ENCODE measurements at places on chromosomes 6 and 20. TPM values are rescaled to one million over a fixed set of nuclear protein-coding genes. Genes with fewer than 3 reads are reported as not detected.

The AVP gene
- 7.0 TPM for total RNA-seq

The SH3BGRL2 gene
- not detected for total RNA-seq

DNA sequence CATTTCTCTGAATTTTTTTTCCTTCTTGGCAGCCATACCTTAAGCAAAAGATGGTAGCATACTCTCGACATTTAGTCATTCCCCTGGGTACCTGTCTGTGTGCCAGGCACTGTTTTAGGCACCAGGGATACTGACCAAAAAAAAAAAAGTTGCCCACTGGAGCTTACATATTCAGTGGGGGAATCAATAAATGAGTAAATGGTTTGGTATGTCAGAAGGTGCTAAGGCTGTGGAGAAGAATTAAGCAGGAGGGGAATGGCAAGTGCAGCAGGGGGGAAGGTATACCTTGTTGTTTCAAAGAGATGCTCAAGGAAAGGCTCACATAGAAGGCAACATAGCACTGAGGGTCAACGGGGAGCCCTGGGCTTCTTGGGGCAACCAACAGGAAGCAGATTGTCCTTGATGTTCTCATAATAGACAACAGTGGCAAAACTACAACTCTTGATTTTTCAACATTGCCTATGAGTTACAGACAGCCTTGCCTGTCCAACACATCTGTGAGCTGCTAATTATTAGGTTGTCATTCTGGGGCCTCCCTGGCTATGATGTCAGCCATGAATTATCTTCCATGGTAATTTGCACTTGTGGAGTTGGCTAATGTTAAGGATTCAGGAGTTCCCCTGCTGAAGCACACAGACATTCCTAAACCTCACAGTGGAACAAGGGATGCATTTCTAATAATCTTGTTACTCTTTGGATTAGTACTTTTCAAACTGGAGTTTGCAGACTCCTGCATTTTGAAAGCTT is 19.6 kb downstream of the NT5E start:
- no peaks in the 10 kb centered on the region for H3K27me3 ChIP-seq
- no peak overlapping the region for H3K4me3 ChIP-seq
- H3K27ac ChIP-seq, result no peak overlapping the region
- peaks cover 19% of the 10 kb centered on the region for H3K4me1 ChIP-seq
- DNase-seq, result no peak
- no peaks in the 10 kb centered on the region for H3K36me3 ChIP-seq

- H3K36me3 ChIP-seq, result no peaks in the 10 kb centered on the region
- H3K27ac ChIP-seq, result no peak overlapping the region
- DNase-seq, result no peak
These were observed 12.3 kb upstream of the LBP start for GRCh38 chr20:38334016-38334415.

DNA sequence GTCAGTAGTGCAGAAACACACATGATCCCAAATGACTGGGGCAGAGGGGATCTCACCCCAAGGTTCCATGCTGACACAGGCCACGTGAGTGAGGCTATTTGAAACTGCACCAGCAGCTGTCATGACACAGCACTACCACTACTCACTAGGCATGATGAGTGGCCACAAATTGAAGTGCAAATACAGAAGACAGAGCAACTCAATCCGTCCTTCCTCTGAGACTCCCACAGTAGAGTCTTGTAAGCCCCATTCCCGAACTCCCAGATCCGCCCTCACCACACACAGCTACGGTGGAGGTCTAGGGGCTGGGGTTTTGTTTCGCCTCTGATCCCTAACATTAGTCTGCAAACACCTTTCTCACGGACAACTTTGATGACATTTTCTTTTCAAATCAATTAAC is 113.3 kb upstream of the NUP153 start:
- no peaks in the 10 kb centered on the region for H3K36me3 ChIP-seq
- H3K27me3 ChIP-seq, result no peaks in the 10 kb centered on the region
- no peak overlapping the region for H3K4me3 ChIP-seq
- no peaks in the 10 kb centered on the region for H3K4me1 ChIP-seq

DNA sequence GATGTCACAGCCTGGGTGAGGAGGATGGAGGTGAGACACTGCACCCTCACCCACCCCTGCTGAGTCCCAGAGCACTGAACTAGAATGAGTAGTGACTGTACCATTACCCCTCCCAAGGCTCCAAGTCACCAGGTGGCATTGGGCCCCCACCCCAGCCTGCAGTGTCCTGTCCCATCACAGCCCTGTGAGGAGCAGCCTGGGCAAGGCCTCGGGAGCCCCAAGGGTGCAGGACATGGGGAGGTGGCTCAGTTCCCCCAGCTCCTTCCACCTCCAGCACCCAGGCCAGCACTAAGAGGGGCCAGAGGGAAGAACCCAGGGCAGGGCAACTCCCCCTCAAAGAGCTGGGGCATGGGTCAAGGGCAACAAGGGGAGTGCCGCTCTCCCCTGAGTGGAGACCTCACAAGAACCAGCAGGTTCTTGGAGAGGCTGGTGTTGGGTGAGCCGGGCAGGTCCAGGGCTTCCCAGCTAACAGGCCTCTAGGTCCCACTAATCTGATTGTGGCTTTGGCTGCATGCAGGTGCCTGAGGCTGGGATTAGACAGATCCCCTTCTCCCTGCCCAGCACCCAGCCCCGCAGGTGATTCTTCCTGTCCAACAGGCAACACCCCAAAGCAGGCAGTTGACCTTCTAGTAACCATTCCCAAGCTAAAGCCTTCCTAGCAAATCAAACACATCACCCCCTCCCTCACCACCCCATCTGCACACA is 2.6 kb downstream of the CST4 start:
- no peaks in the 10 kb centered on the region for H3K27me3 ChIP-seq
- no peak overlapping the region for H3K4me3 ChIP-seq
- H3K4me1 ChIP-seq, result no peaks in the 10 kb centered on the region
- H3K36me3 ChIP-seq, result no peaks in the 10 kb centered on the region
- no peak for DNase-seq

DNA sequence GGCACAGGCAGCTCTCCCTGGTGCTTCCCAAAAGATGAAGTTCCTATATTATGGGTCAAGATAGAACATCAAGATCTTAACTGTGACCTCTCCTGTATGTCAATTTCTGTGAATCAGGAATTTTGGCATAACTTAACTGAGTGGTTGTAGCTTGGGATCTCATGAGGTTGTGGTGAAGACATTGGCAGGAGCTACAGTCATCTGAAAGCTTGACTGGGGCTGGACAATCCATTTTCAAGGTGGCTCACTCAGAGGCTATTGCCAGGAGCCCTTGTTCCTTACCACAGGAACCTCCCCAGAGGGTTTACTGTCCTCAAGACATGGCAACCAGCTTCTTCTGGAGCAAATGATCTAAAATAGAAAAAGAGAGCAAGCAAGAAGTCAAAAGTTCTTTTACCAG is 252.2 kb downstream of the ADGB start:
- no peak overlapping the region for H3K4me3 ChIP-seq
- no peaks in the 10 kb centered on the region for H3K27me3 ChIP-seq
- H3K4me1 ChIP-seq, result no peaks in the 10 kb centered on the region

Measured in B cell (primary cell).